ENCODE measurements at places on chromosomes 7 and 10.

DNA sequence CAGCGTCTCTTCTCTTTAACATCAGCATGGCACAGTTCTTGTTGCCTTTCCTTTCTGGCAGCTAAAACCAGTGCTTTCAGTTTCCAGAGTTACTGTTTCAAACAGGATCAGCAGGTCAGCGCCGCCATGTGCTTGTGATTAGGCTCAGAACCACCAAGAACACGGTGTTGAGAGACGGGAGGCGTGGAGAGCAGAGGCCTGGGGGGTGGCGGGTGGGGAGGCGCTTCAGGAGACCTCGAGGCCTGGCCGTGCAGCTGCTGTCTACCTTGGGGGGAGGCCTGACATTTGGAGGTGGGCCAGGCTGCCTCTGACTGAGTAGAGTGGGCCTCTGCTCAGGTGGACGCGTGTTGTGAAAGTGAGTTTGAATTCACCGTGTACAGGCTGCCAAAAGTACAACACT, 22.0 kb downstream of the PFKFB3 start:
- no peak for DNase-seq

DNA sequence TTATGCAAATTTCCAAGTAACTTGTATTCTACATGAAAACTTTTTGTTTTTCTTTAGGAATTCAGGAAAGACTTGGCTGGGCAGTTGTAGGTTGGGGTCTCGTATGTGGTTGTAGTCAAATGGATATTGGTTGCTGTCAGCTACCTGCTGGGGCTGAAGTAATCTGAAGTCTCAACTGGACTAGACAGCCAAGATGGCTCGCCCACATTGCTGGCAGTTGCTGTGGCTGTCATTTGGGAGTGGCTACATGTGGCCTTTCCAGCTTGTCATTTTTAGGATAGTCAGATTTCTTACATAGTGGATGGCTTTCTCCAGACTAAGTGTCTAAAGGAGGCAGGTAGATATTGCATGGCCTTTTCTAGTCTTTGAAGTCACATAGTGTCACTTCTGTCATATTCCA, 32.6 kb downstream of the EXOC6 start:
- DNase-seq: no peak

DNA sequence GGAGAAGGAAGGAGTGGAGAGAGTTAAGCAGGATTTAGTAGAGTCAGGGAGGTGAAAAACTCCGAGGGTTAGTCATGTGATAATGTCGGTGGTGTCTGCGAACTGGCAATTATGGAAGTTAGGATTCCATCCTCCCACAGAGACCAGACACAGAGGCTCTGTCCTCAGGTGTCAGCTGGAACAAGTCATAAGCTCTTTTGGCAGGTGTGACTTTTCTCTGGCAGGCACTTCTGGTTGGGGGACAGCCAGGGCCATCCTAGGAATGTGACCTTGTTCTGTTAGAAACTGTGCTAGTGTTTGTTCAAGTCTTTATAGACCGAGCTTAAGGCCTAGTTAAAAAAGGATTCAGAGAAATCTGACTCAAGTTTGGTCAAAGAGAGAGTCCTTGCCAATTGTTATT, 371.0 kb downstream of the DPP6 start:
- no peak for DNase-seq

DNA sequence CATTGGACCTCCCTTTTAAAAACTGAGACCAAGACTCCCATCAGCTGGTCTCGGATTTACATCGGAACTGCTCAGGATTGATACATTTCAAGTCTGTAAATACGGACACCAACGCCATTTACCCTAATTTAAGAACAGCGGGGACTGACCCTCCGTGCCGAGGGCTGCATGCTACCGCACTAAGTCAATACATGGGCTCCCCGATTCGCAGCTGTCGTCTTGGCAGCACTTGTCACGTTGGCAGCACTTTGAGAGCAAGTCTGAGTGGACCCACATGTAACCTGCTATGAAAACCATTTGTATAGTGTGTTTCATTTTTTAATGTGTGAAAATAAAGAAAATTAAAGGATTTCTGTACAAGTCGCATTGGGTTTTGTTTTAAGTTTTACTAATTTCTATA, 83.4 kb downstream of the EZH2 start:
- no peak for DNase-seq

- DNase-seq: no peak
Measured at GRCh38 chr7:28744951-28745350, 213.2 kb downstream of the TRIL start.

All from CD8-positive, alpha-beta memory T cell (primary cell).